ENCODE measurements at places on chromosomes 4 and X.
A peak's percentile ranks its signal among the peaks of the same experiment; 100 is the strongest.

DNA sequence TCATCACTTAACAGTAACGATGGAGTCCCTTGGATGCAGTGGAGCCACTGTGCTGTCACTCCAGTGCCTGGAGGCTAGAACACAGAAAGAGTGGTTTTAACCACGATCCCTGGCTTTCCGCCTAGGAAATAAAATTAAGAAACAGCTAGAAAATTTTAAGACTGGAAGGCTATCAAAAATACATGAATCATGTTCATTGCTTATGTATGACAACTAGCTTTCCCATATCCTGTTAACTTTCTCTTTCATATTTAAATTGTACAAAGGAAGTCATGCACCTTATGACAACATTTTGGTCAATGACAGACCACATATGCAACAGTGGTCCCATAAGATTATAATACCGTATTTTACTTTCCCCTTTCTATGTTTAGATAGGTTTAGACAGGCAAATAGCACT is 115.1 kb downstream of the GALNTL6 start:
- no peak for DNase-seq

GRCh38 chr4:83870328-83870950 is 334.5 kb downstream of the GPAT3 start:
- no peak for DNase-seq

DNA sequence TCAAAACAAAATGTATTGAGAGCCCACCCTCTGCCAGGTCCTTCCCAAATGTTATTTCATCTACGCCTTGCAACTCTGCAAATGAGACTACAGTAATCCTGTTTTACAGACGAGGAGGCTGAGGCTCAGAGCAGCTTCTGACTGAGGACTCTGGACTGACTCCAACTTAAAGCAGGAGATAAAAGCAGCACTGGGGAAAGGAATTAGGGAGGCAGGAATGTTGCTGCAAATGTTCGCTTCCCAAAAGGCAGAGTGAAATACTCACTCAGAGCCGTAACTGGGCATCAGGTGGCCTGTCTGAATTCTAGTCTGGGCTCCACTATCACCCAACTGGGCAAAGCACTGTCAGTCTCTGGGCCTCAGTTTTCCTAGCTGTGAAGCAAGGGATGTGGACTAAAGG is 94.7 kb upstream of the SRD5A3 start:
- DNase-seq, result no peak

- no peak for DNase-seq
Observed at GRCh38 chr4:86893136-86893535, 914 bp upstream of the C4orf36 start.

DNA sequence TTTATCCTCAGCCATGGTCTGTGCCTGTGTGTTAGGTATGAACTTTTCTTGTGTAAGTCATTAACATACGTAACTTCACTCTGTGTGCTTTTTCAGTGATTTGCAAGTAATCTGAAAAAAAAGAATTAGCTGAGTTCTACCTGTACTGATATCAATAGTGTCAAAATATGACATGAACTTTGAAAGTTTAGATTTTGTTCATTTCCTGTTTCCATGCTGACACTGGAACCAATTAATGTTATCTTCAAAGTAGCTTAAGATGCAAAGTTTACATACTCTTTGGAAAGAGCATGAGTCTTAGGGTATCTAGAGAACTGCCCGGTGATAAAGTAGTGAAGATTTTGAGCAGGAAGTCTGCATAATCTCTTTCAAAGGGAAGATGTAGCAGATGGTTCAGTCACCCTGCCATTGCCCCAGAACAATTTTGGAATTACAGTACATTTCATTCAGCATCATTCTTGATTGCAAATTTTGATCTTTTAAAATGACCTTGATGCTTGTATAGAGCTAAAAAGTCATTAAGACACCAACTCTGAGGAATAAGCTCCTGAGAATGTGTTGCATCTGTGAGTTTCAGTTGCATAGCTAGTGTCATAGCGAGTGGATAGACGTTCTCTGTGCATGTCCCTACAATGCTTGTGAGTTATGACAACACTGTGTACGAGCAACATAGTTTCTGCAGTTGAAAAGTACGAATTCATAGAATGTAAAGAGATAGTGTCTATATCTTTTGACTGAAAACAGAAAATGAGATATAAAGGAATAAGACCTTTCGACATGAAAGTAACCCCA is 130.5 kb downstream of the PTTG2 start:
- no peak for DNase-seq

DNA sequence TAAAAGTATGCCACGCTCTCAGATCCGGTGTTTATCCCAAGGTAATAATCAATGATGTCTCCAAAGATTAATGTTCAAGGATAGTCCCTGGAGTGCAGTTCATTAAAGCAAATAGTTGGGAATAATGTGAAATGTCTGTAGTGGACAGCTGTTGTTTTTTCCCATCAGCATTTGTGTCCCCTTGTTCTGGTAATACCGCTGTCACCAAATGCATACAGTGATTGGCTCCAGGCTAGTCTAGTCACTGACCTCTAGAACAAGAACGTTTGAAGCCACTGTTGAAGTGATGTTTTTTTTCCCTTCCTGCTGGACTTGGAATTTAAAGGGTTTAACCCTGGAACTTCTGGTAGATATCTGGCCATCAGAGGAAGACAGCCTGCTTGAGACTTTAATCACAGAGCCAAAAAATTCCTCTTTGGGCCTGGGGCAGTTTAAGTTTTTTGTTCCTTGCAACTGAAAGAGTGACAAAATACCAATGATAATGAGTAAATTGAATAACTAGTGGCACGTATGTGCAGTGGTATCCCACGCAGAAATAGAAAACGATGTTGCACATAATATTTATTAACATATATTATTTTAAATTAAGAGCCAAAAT is 30.6 kb downstream of the HSD17B11 start:
- no peak for DNase-seq

DNA sequence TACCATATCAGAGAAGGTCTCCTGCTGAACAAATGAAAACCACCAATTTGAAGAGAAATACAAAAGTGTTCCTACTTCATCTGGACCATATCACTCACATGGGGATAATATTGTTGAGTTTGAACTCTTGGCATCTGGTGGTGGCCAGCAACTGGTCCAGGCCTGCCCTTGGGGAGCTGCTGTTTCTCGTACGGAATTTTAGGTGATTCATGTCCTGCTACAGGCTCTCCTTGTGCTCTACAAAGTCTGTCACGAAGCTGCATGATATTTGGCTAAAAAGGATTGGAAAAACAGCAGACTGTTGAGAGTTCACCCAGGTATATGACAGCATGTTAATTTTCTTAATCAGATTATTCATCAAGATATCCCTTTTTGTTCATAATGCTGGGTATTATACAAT is 42.2 kb downstream of the SEC31A start:
- no peak for DNase-seq

- no peak for DNase-seq
Observed at GRCh38 chr4:139416073-139416673, 37.7 kb upstream of the RAB33B start.

- no peak for DNase-seq
Observed at GRCh38 chr4:145898926-145899531, 39.6 kb downstream of the ZNF827 start.

DNA sequence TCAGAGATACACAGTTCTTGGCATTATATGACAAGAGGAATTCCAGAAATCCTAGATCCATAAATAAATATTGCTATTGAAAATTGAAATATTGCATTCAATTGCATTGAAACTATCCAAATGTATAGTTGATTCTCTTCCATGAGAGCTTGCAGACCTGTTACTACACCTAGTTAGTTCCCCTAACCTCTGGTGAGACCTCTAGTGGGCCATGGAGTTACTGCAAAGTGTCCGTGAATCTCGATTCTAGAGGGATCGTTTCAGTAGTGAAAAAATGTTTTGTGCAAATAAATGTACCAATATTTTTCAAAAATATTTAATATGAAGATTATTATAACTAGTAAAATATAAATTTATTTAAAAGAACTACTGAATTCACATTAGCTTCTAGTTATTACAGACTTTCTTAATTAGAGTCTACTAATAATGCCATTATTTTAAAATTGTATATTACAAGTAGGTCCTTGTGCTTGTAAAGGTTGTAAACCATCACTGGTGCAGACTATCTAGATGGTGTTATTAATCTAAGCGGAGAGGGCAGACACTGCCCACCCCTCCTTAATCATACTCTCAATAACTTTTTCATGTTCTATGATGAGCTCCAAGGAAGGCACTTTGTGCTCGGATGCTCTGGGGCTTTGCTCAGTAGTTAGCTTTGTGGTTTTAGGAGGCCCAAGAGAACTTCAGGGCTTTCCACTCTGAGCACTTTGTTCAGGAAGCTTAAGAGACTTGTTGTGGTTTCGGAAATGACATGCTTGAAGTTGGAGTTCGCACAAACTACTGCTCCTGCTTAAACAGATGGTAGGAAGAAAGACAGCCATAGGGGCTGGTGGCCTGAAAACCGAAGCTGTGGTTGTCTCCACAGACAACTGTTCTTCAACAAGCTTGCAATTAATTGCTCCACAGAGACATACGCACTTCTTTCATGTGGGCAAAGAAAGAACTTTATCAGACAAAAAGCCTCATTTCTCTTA is 42.8 kb downstream of the IL21 start:
- DNase-seq, result no peak

DNA sequence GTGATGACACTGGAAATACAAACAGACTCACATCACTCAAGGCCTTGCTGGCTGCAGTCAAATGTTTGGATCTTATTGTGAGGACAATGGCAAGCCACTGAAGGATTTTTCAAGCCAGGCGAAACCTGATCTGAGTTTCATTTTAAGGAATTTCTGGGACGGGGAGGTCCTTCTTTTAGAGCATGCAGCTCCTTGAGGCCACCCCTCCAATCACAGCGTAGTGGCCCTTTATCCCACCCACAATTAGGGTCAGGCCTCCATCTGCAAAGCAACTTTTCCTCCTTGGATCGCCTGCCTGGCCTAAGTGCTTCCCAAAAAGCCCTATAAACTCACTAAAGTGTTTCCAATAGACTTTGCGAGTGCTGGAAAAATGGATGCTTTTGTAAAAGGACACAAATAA is 115.5 kb downstream of the EFHC2 start:
- no peak for DNase-seq

- DNase-seq, result no peak
Observed at GRCh38 chr4:109972786-109973528, 60.3 kb downstream of the EGF start.

GRCh38 chrX:110143454-110144210 is 140.7 kb downstream of the TMEM164 start:
- no peak for DNase-seq

GRCh38 chrX:137427426-137427778 is 138.5 kb upstream of the ZIC3 start:
- DNase-seq, result no peak

- peak; percentile 35 for DNase-seq
Observed at GRCh38 chr4:158729716-158730559, 6.7 kb upstream of the PPID start.

DNA sequence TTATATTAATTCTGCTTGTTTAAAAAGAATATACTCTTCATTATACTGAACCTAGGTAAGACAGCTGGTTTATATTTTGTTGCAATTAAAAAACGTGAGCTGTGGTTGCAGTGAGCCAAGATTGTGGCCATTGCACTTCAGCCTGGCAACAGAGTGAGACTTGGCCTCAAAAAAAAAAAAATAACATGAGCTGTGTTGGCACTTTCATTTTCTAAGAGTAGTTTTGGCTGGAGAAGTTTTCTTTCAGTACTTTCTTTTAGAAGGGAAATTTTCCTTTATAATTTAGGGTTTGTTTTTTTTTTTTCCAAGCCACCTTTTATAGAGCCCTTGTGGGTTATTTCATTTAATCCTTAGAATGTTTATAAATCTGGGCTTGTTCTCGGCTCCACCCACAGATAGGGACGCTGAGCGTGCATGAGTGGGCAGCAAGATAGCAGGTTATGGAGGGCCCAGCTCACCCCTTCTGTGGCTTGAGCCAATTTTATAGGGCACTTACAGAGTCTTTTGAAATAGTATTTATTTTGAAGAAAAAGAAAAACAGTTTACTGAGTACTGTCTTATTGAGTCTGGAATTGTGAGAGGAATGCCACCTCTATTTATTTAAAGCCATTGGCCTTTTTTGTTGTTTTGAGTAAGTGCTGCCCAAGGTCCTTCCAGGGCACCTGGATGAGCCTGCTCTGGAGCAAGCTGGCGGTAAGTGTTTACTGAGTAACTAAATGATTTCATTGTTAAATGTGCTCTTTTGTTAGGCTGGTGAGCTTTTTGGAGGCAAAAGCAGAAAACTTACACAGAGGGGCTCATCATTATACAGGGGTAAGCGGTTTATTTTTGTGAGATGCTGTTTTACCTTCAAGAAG is 60.9 kb downstream of the HTT start:
- no peak for DNase-seq

- no peak for DNase-seq
Observed at GRCh38 chr4:150583287-150584110, 1.5 kb downstream of the MAB21L2 start.

DNA sequence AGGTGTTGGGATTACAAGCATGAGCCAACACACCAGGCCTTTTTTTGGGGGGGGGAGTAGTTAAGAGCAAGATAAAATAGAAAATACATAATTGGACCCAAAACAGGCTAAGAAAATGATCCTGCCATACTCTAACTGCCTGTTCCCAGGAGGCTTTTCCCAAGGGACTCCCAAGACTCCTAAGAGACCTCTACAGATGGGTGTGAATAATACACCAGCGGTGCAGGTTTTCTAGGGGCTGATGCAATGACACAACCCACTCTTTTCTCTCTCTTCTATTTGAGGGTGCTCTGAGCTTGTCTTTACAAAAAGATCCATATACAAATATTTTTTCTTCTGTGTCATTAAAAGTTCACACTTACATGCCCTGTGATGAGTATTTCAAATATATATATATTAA is 116.9 kb downstream of the RASL11B start:
- DNase-seq, result no peak

GRCh38 chr4:40720916-40721315 is 28.8 kb upstream of the NSUN7 start:
- DNase-seq, result no peak

DNA sequence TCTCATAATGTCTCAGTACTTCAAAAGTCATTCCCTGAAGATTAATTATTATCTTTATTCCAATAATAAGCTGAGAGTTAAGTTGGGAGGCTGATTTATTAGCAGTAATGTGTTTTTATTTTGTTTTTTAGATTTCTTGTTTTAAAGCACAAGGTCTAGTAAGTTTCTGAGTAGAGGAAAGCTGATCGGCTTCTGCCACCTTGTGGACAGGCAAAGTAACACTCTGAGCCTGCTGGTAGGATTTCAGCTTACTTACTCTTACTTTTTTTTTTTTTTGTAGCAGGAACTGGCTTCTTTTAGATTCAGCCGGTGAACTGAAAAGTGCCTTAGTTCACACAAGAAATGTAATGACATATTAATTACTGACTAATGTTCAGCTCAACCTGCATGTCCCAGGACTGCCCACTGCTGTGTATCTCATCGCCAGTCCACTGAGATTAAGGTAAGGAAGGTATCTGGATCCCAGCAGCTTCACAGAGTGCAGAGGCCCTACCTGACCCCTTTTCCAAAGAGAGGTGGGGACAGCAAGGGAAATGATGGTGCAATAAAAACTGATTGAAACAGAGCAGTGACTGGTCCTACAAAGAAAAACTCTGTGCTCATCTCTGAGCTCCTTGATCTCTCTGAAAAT is 126.5 kb downstream of the ADGRA3 start:
- no peak for DNase-seq

Measured in D721Med (cell line).